ENCODE measurements at places on chromosomes 4 and X. TPM values are rescaled to one million over a fixed set of nuclear protein-coding genes. Genes with fewer than 3 reads are reported as not detected.

DNA sequence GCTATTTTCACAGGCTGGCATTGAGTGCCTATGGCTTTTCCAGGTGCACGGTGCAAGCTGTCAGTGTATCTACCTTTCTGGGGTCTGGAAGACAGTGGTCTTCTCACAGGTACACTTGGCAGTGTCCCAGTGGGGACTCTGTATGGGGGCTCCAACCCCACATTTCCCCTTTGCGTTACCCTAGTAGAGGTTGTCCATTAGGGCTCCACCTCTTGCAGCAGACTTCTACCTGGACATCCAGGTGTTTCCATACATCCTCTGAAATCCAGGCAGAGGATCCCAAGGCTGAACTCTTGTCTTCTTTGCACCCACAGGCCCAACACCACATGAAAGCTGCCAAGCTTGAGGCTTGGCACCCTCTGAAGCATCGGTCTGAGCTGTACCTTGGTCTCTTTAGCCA is 735.7 kb upstream of the INTU start:
- no peak for DNase-seq

DNA sequence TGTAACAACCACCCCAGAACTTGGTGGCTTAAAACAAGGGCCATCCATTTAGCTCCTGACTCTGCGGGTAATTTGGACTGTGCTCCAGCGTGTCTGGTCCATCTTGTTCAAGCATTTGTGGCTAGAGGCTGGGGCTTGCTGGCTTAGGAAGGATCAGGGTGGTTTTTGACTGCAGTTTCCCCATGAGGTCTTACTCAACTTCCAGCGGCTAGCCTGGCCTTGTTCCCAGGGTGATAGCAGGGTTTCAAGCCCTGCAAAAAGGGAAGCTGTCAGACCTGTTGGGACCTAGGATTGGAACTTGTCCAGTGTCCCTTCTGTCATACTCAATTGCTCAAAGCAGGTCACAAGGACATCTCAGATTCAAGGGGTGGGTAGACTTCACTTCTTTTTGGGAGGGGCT is 205.9 kb downstream of the STIM2 start:
- no peak for DNase-seq

DNA sequence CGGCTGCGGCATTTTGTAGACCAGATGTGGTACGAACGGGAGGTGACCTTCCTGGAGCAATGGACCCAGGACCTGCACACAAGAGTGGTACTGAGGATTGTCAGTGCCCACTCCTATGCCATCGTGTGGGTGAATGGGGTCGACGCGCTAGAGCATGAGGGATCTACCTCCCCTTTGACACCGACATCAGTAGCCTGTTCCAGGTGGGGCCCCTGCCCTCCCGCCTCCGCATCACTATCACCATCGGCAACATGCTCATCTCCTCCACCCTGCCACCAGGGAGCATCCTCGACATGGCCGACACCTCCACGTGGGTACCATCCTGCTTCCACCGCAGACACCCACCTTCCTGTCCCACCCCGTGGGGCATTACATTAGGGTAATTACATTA is 46.2 kb downstream of the SMARCA5 start:
- no peak for DNase-seq

HELT gene
- total RNA-seq, result not detected

Measured in IMR-90 (cell line).